Suppressor macrophage treated with lipopolysaccharide for 1 hour (primary cell): ENCODE measurements at places on chromosomes 16 and 17.

GRCh38 chr16:17944345-17944744 lies 392.2 kb downstream of the NPIPA8 start:
- no peak for DNase-seq

DNA sequence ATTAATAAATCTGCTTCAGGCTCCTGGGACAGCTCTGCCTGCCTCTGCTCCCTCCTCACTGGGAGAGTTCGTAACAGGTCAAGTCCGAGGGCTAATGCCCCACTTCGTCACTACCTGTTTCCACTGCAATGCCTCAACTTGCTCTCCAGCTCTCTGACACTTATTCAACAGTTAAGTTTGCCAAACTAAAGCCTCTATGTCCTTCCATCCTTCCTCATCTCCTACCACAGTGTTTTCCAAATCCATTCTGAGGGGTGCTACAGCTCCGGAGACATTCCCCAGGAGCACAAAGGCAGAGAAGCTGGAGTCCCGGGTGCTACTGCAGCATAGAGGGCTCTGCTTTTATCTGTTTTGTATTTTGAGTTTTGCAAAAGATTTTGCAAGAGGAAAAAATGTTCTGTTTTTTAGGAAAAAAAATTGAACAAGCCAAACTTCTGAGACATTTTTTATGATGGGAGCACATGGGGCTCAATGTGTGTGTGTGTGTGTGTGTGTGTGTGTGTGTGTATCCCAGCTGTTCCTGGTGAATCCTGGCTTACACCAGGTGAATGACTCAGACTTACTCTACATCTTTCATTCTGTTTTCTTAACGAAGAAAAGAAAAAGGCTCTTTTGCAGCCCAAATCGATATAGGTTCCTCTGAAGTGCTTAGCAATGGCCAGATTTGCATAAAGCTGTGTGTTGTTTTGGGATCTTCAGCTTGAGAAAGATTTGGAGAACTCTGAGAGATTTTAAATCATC lies 46.1 kb upstream of the MYOCD start:
- no peak for DNase-seq

- DNase-seq, result peak; percentile 68
Observed at GRCh38 chr17:40316571-40317344, 7.8 kb downstream of the RARA start.

GRCh38 chr17:35684055-35684802 lies 47.2 kb upstream of the RASL10B start:
- no peak for DNase-seq

- no peak for DNase-seq
Observed at GRCh38 chr16:56938664-56939513, 6.9 kb downstream of the HERPUD1 start.

- DNase-seq, result no peak
Observed at GRCh38 chr17:48121923-48122664, 14.5 kb downstream of the SNX11 start.
